Activated CD4-positive, alpha-beta memory T cell treated with anti-CD3 and anti-CD28 coated beads for 36 hours (primary cell): ENCODE measurements at places on chromosomes 16 and 17.

DNA sequence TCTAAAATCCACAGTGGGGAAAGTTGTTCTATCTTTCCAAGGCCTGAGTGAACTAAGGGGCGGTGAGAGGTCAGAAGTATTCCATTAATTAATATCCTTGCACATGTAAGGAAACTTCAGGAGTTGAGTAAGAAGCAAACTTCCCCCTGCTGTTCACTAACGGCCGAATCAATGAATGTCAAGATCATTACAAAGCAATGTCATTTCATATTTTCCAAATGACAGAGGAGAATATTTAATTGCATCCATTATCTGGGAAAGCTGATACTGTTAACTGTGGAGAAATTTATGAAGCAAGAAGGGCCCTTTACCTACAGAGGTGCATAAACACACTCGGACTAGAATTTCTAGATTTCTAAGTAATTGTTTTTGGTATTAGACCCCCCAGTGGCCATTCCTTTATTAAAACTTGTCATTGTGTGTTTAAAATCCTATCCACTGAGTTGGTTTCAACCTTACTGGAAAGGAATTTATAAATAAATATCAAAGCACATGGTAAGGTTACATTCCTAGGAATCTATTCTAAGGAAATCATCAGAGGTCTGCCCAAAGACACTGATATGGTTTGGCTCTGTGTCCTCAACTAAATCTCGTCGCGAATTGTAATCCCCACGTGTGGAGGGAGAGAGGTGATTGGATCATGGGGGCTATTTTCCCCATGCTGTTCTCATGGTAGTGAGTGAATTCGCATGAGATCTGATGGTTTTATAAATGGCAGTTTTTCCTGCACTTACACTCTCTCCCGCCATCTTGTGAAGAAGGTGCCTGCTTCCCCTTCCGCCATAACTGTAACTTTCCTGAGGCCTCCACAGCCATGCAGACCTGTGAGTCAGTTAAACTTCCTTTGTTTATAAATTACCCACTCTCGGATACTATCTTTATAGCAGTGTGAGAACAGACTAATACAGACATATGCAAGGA lies 20.4 kb upstream of the SMURF2 start:
- H3K27ac ChIP-seq: no peak overlapping the region
- H3K4me3 ChIP-seq: no peak overlapping the region
- DNase-seq: no peak
- H3K27me3 ChIP-seq: no peaks in the 10 kb centered on the region
- no peaks in the 10 kb centered on the region for H3K4me1 ChIP-seq

- H3K36me3 ChIP-seq: no peaks in the 10 kb centered on the region
- no peak for DNase-seq
- no peak overlapping the region for H3K27ac ChIP-seq
- peaks cover 16% of the 10 kb centered on the region for H3K4me1 ChIP-seq
- peaks cover 55% of the 10 kb centered on the region for H3K27me3 ChIP-seq
- H3K4me3 ChIP-seq: no peak overlapping the region
These were observed 17.0 kb upstream of the NTN1 start for GRCh38 chr17:9004132-9004960.

DNA sequence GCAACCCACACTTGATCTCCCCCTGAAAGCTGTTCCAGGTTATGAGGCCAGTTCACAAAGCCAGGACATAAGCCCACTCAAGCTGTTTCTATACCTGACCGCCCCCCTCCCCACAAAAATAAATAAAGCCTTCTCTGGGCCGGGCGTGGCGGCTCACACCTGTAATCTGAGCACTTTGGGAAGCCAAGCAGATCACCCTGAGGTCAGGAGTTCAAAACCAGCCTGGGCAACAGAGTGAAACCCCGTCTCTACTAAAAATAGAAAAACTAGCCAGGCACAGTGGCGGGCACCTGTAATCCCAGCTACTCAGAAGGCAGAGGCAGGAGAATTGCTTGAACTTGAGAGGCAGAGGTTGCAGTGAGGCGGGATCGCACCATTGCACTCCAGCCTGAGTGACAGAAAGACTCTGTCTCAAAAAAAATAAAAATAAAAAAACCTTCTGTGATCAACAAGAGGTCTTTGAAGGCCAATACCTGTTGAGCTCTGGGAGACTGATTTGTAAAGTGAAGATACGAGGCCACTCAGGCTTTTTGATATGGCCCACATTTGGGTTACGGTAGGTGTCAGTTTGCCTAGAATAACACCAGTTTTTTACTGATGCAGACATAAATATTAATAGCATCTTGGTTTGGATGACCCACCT lies 2.2 kb downstream of the KDM8 start:
- no peak overlapping the region for H3K27ac ChIP-seq
- no peaks in the 10 kb centered on the region for H3K27me3 ChIP-seq
- H3K4me3 ChIP-seq: no peak overlapping the region
- peaks cover 29% of the 10 kb centered on the region for H3K4me1 ChIP-seq

DNA sequence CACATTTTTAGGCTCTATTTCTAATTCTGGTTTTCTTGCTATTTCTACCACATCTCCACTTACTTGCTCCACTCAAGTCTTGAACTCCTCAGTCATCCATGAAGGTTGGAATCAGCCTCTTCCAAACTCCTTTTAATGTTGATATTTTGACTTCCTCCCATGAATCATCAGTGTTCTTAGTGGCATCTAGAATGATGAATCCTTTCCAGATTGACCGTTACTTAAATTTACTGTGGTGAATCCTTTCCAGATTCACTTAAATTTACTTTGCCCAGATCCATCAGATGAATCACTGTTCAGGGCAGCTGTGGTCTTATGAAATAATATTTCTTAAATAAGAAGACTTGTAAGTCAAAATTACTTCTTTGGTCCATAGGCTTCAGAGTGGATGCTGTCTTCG lies 32.4 kb downstream of the CLTC start:
- H3K36me3 ChIP-seq: peaks cover 68% of the 10 kb centered on the region
- no peak for DNase-seq
- no peak overlapping the region for H3K27ac ChIP-seq
- H3K4me1 ChIP-seq: peaks cover 36% of the 10 kb centered on the region
- no peaks in the 10 kb centered on the region for H3K27me3 ChIP-seq
- no peak overlapping the region for H3K4me3 ChIP-seq

- H3K36me3 ChIP-seq: no peaks in the 10 kb centered on the region
- DNase-seq: no peak
- no peak overlapping the region for H3K27ac ChIP-seq
- H3K4me3 ChIP-seq: no peak overlapping the region
These were observed 83.2 kb downstream of the ARHGAP23 start for GRCh38 chr17:38511150-38512108.

DNA sequence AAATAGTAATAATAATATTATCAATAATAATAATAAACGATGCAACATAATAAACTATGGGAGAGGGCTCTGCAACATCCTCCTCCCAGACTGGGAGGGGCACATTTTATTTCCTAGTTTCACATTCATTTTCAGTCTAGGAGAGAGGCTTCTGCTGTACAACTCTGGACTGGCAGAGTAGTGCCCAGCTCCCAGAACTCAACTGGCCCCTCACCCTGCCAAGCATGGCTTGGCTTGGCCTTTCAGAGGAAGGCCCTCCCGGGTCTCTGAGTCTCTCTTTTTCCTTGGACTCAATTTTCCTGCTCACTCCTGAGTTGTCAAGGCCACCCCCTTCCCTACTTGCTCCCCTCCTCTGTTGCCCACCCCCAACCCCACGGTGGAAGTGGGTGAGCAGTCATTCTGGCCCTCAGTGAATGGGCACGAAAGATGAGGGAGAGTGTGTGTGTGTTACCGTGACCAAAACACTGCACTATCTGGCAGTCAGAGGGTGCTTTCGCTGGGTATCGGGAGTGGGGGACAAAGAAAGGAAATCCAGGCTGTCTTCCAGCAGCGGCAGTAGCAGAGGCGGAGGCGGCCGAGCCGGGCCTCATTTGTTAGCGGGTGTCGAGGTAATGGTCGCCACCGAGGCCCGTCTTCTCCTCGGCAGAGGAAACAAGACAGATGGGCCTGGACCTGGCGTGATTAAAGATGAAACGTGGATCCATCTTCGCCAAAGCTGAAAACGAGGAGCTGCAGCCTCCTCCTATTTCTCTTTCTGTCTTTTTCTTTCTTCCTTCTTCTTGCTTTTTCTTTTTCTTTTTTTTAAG lies 2.3 kb downstream of the HOXB4 start:
- peaks cover 27% of the 10 kb centered on the region for H3K4me1 ChIP-seq
- DNase-seq: no peak
- peak overlapping the region; percentile 13 for H3K4me3 ChIP-seq
- peaks cover 24% of the 10 kb centered on the region for H3K27me3 ChIP-seq

- no peaks in the 10 kb centered on the region for H3K4me1 ChIP-seq
- no peak for DNase-seq
- H3K36me3 ChIP-seq: no peaks in the 10 kb centered on the region
- no peak overlapping the region for H3K27ac ChIP-seq
These were observed 31.0 kb upstream of the CNEP1R1 start for GRCh38 chr16:49994006-49994405.

DNA sequence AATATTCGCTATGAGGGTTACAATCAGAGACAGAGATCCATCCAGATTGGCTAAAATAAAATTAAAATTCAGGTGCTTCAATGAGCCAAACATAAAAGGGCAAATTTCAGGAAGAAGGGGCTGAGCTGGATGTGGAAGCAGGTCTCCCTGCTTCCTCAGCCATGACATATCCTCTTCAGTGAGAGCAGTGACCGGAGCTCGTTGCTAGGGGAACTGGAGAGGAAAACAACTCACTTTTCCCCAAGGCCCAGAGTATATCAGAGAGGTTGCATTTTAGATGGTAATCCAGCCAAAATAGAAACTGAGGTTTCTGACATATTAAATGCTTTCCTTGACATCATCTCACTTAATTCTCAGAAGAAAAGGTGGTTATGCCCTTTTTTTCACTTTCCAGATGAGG lies 503.5 kb downstream of the HS3ST4 start:
- no peak overlapping the region for H3K4me3 ChIP-seq
- H3K27ac ChIP-seq: no peak overlapping the region
- no peaks in the 10 kb centered on the region for H3K36me3 ChIP-seq
- DNase-seq: no peak

DNA sequence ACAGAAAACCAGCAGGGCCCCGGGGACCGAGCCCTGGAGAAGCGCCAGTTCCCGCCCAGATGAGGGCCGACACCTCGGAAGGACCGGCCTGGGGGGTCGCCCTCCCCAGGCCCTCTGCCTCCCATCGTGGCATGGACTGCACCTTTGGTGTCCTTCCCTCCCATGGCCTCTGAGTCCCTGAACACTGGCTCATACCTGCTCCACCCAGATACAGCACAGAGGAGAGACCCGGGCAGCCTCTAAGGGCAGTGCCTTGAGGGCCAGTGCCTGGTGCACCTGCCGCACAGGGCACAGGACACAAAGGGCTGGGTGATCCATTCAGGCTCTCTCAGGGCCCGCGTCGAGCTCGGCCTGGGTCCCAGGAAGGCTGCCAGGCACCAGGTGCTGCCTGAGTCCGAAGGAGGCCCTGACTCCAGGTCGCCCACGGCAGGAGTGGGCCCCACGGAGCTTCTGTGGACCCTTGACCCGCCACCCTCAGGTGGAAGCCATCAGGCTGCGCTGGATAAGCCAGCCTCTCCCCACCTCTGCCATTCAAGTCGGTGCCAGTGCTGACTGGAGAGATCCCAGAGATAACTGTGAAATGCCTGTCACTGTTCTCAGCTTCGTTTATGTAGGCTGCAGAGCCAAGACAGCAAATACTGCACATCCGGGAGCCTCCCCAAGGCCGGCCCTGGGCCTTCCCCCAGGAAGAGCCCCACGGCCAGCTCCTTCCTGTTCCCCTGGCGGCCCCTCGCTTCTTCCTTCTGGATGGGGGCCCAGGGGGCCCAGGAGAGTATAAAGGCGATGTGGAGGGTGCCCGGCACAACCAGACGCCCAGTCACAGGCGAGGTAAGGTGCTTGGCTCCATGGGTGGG lies at the start of gene ZG16B:
TSS of gene ZG16B (plus strand) at position 803 of the 854 bp plus-strand sequence. CDS start 139 bp downstream, outside the sequence.
- peaks cover 18% of the 10 kb centered on the region for H3K27me3 ChIP-seq
- DNase-seq: peak; percentile 18
- H3K4me1 ChIP-seq: no peaks in the 10 kb centered on the region
- no peak within 1 kb of the TSS for H3K4me3 ChIP-seq

GRCh38 chr17:82007495-82008257 lies 15.0 kb downstream of the CENPX start:
- H3K27ac ChIP-seq: no peak overlapping the region
- DNase-seq: no peak
- H3K4me3 ChIP-seq: no peak overlapping the region
- peaks cover 5% of the 10 kb centered on the region for H3K4me1 ChIP-seq
- no peaks in the 10 kb centered on the region for H3K27me3 ChIP-seq
- H3K36me3 ChIP-seq: no peaks in the 10 kb centered on the region

DNA sequence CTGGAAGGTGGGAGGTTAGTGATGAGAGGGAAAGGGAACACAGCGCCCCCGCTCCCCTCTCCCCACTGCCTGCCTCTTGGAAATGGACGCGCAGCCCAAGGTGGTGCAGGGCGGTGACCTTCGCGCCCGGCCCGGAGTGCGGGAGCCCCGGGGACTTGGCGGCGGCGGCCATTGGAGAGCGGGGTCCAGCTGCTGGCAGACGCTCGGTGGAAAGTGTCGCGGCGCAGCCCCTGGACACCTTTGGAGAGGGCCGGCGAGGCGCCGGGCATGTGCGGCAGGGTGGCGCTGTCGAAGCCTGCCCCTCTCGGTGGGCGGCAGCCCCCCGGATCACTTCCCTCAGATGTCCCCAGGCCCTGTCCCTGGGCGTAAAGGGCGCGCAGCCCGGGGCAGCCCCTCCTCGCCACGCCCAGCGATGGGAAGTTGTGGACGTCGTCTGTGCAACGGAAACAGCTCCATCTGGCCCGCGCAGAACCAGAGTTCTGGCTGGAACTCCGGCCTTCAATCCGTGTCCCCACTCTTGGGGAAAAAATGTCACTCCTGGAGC lies 16.7 kb downstream of the SALL1 start:
- no peak for DNase-seq
- peaks cover 17% of the 10 kb centered on the region for H3K27me3 ChIP-seq
- H3K36me3 ChIP-seq: no peaks in the 10 kb centered on the region
- H3K4me3 ChIP-seq: no peak overlapping the region
- no peak overlapping the region for H3K27ac ChIP-seq

GRCh38 chr16:71205482-71206131 lies 24.9 kb downstream of the HYDIN start:
- no peak overlapping the region for H3K27ac ChIP-seq
- H3K27me3 ChIP-seq: peaks cover 18% of the 10 kb centered on the region
- no peak overlapping the region for H3K4me3 ChIP-seq
- no peaks in the 10 kb centered on the region for H3K4me1 ChIP-seq
- no peak for DNase-seq
- H3K36me3 ChIP-seq: no peaks in the 10 kb centered on the region

DNA sequence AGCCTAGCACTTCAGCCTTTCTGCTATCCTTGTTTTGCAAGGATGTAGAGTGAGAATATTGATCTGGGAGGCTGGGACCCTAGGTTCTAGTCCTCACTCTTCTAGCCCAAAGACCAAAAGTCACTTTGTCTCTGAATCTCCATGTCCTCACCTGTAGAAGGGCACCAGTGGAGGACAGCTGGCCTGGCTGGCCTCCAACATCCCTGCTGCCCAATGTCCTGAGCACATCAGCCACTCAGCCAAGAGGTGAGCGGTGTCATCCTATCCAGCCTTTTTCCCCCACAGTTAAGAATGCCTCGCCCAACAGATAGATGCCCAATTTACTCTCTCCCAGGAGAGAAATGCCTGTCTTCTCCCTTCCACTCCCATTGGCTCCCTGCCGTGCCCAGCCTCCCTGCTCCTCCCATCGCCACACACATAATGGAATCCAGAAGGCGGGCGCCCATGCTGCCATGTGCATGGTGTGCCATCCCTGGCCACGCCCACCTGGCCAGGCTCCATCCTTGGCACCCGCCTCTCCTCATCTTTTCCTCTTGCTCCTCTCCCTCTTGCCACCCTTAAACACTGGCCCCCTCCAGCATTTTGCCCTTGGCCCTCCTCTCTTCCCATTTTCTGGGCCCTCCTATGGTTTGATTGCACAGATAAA lies 157.3 kb upstream of the SDK2 start:
- H3K27me3 ChIP-seq: peaks cover 7% of the 10 kb centered on the region
- no peak overlapping the region for H3K4me3 ChIP-seq
- H3K36me3 ChIP-seq: no peaks in the 10 kb centered on the region

- peaks cover 38% of the 10 kb centered on the region for H3K27me3 ChIP-seq
- no peak overlapping the region for H3K27ac ChIP-seq
- peak; percentile 44 for DNase-seq
- H3K4me3 ChIP-seq: peak overlapping the region; percentile 32
These were observed 3.6 kb upstream of the CBX4 start for GRCh38 chr17:79842656-79843473.
